Fibroblast of skin of left quadriceps (primary cell): ENCODE measurements at places on chromosomes 5 and 9.
A peak's percentile ranks its signal among the peaks of the same experiment; 100 is the strongest.

DNA sequence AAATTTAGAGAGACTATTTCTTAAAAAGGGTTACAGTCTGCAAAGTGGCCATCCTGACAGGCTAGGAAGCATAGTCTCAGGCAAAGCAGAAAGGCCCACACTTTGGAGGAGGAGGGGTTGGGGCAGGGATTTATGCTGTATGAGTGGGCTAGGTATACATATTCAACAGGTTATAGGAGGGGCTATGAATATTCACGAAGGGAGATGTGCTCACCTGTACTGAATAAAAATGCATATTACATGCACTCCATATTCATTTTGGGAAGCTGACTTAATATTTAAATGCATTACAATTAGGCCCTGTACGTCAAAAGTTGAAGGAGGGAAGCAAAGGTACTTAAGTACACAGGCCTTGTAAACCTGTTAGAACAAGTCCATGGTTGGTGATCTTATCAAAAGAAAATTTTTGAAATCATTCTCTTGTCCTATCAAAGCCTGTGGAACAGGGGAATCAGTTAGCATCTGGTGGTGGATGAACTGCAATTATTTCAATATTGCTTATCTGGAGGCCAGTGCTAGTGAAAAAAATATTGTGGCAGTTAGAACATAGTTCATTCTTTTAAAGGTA lies 1.6 kb downstream of the CENPP start:
- DNase-seq, result no peak

- DNase-seq, result no peak
Observed at GRCh38 chr5:7882926-7883325, 14.0 kb downstream of the MTRR start.

GRCh38 chr5:140588311-140589070 lies 23.9 kb downstream of the SLC35A4 start:
- no peak for DNase-seq

DNA sequence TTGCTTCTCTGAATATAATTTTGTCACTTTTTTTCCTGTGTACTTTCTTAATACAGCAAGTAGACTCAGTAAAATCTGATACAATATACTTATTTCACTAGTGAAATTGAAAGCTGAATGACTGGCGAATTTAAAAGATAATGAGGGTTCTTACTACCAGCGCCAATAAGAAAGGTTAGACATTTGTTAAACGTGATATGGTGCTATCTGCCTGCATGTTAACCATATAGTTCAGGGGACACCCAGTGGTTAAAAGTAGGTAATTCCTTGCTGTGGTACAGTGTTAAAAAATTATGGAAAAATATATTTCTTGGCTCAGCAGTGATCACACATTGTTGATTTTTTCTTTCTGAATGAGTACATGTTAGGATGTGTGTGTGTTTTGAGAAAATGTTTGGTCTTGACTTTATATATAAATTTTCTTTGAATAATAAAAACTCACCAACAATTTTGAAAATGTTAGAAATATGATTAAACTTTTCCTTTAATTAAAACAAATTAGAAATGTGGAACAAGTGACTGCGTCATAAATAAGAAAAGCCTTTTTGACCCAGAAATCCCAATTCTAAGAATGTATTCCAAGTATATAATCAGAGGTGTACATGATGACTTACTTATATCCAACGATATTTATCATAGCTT lies 25.8 kb downstream of the CAST start:
- no peak for DNase-seq

DNA sequence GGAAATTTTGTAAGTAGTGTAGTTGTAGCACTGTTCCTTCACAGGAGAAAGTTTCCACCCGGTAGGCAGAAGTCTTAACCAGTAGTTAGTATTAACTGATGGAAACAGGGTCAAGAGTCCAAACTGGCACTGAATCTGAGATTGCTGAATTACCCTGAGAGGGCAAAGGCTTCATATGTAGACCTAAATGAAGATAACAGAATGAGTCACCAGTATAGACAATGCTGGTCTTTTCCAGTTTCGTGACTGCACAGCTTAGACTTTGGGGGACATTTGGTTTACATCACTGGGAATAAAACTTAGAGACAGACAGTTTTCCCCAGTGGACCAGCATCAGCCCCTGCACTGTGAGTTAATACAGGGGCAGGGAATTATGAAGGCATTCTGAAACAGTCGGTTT lies 60.5 kb downstream of the PCSK5 start:
- no peak for DNase-seq

GRCh38 chr5:107794741-107795140 lies 124.0 kb upstream of the EFNA5 start:
- no peak for DNase-seq

GRCh38 chr5:60585618-60586017 lies 114.3 kb downstream of the DEPDC1B start:
- no peak for DNase-seq

DNA sequence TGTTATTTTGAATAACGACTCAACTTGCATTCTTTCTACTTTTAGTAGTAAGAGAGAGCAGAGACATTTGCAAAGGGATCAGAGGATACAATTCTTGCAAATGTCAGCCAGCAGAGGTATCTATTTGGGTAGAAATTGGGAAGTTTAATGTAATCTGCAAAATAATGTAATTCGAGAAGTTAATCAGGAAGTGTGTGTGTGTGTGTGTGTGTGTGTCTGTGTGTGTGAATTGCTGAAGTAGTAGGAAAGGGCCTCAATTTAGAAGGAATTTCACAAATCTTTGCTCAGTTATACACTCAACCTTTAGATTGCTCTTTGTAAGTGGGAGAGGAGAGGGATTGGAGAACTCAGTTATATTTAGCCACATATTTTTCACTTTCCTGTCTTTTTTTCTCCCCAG lies 11.0 kb upstream of the IFNA1 start:
- DNase-seq, result no peak

DNA sequence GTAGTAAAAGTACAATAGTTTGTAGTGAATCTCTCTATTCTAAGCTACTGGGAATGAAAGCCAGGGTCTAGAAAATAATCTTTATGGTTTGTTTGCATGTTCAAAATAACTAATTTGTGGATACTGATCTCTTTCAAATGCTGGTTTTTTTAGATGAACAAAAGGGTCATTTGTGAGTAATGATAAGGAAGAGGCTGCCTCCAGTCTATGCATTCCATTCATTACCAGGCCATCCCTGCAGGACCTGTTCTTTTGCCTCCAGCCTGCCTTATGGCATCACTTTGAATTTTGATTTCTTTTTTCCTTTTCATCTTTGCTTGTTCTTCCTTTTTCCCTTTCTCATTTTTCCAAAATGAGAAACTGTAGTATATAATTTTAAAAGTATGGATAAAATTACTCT lies 312.3 kb downstream of the CWC27 start:
- no peak for DNase-seq

GRCh38 chr9:18429070-18429469 lies 44.9 kb upstream of the ADAMTSL1 start:
- DNase-seq, result peak; percentile 91

DNA sequence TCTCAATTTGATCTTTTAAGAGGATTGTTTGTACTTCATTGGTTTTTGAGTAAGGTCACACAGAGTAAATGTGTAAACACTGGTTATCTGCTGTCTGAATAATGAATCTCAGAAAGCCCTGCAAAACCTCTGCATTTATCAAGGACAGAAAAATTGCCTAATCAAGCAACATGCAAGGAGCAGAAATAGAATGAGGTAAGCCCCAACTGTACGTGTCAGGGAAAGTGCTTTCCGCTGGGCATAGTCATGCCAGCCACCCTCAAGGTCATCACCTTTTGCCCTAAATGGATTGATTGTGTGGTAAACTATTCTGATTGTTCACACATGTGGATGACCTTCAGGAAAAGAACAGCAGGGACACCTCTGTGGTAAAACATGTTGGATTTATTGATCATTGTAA lies 376.9 kb upstream of the KCNN2 start:
- no peak for DNase-seq

GRCh38 chr9:129458155-129458661 lies 162.7 kb downstream of the C9orf50 start:
- DNase-seq, result no peak

- no peak for DNase-seq
Observed at GRCh38 chr9:130394814-130395470, 49.8 kb upstream of the ASS1 start.

- DNase-seq, result no peak
Observed at GRCh38 chr9:17862629-17863028, 283.8 kb downstream of the SH3GL2 start.

GRCh38 chr5:175573493-175574269 lies 84.2 kb upstream of the HRH2 start:
- no peak for DNase-seq

DNA sequence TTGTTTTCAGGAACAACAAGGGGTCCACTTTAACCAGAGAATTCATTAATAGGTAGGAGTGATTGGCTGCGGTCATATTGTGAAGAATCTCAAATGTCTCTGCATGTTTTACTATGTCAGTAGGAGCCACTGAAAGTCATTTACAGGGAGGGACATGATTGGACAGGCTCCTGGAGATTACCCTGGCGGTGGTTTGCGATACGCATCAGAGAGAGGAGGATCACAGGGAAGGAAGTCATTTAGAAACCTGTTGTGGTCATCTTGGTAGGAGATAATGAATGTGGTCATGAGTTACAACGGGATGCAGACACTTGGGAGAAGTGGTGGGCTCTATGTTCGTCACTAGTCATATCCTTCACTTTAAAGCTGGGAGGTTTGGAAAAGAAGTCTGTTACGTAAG lies 262.8 kb downstream of the FAM114A2 start:
- no peak for DNase-seq

GRCh38 chr5:83937837-83938236 lies 217.2 kb upstream of the HAPLN1 start:
- DNase-seq, result no peak

- DNase-seq, result no peak
Observed at GRCh38 chr5:157582731-157583620, 7.4 kb upstream of the ADAM19 start.

DNA sequence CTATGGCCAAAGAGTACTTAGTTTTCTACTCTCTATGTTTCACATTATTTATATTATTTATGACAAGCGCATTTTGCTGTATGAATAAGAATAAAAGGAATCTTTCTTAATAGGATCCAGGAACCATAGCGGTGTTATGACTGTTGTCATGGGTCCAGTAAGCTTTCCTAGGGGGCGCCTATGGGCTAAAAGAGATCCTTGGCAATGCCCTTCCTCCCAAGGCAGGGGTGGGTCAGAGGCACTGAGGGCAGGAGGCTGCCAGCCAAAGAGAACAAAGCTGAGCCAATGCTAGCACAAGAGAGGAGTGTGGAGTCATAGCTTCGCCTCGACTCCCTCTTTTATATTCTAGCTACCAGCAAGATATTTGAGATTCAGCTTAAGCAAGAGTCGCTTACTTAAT lies 98.4 kb upstream of the GNAQ start:
- no peak for DNase-seq

DNA sequence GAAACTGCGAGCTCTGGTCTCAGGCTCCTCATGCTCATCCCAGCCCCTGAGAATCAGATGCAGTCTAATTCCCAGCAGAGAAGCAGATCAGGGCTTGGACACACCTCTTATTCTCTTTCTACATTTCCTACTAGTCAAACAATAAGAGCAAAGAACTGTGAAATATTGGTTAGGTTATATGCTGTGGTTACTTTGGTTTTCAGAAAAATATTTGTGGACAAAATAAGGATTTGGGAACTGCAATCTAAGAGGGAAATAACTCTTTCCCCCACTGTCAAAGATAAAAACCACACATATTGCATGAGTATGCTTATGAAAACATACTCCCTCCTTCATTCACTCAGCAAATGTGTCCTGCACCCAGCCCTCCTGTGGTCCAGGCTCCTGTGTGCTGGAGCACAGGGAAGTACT lies 164.5 kb upstream of the S1PR3 start:
- DNase-seq, result peak; percentile 93

- DNase-seq, result no peak
Observed at GRCh38 chr5:71974622-71975021, 132.7 kb upstream of the MAP1B start.

- DNase-seq, result peak; percentile 59
Observed at GRCh38 chr5:107812570-107813141, 141.9 kb upstream of the EFNA5 start.

DNA sequence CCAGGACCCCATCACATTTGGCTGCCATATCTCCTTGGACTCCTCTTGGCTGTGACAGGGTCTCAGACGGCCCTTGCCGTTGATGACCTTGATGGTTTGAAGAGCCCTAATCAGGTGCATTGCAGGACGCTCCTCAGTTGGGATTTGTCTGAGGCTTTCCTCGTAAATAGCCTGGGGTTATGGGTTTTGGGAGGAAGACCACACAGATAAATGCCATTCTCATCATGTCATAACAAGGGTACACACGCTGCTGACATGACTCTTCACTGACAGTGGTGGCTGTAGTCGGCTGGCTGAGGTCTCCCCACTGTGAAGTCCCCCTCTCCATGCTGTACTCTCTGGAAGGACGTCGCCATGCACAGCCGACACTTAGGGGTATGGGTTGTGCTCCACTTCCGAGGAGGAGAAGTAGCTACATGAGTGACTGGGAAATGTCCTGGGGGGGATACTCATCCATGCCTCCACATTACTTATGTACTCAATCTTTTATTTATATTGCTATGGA lies 42.9 kb upstream of the SPTLC1 start:
- DNase-seq, result no peak

GRCh38 chr5:151808451-151809169 lies 36.9 kb downstream of the G3BP1 start:
- DNase-seq, result no peak

DNA sequence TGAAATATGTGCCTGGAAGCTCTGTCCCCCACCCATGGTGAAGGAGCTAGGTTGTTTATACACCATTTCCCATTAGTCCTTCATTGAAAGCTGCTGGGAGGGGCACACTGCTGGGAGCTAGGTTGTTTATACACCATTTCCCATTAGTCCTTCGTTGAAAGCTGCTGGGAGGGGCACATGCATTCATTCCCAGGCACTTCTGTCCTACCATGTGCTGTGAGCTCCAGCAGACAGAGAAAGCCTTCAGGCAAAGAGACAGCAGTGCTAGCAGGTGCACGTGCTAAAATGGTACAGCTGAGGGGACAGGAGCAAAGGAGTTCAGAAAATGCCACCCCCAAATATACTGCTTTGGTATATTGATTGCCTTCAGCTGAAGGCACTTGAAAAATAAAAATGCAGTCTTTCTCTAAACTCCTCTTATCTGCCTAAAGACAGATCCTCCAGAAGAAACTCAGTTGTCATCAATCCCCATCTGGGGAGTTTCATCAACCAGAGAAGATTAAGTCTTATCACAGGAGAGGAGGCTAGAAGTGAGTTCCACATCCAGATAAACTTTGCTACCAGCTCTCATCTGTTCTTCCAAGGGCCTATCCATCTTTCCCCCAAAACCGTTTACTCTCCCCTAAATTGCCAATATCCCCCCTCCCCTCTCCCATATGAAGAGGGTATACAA lies 27.7 kb upstream of the DAPK1 start:
- no peak for DNase-seq
